ENCODE measurements at places on chromosomes 12 and 14.

- DNase-seq = no peak
Observed at GRCh38 chr14:81382517-81383225, 17.5 kb downstream of the STON2 start.

DNA sequence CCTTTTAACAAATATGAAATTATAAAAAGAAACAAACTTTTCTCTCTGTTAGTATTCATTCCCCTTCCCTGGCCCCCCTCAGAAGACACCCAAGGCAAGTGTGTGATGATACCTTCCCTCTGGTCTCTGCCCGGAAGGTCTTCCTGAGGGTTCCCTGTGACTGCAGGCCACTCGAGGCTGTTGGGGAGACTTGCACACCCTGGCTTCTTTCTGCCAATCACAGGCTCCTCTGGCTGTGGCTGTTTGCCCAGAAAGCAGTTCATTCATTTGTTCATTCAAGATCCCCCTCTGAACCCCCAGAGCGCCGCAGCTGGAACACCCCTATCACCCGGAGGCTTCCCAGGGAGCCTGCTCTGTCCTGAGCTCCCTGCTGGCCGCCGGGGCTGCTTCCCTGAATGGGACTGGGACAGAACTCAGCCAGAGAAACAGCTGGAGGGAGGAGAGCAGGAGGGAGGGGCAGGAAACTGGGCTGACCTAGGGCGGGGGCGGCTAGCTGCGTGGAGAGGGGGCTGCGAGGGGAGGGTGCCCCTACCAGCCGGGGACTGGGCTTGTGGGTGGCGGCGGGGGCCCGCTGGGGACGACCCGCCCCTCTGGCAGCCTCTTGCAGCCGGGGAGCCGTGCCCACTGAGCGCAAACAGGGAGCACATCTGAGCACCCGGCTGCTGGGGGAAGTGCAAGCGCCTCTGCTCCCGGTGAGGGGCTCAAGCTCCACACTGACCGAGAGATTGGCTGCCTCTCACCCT lies at the start of gene CMKLR1:
Gene CMKLR1, minus strand, starts transcription at position 397 of the 743 bp plus-strand sequence. CDS start 45,720 bp downstream, outside the sequence.
- DNase-seq = peak; percentile 82

DNA sequence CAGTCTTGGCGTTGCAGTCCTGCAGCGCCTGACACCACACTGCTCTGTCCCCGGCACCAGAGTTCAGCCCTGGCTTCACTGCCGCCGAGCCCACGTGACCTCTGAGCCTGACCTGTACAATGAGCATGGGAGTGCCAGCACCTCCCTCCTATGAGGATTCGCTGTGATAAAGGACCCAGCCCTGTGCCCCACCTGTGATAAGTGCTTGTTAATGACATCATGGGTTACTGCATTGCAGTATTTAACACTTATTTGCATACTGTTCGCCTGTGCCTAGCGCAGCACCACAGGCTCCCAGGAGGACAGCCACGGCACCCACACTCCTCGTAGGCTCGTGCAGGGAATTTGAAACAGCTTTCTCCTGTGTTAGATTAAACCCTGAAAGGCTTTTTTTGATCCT lies 118.2 kb upstream of the GSC start:
- no peak for DNase-seq

GRCh38 chr14:96088481-96088880 lies 49.3 kb downstream of the C14orf132 start:
- DNase-seq = no peak

DNA sequence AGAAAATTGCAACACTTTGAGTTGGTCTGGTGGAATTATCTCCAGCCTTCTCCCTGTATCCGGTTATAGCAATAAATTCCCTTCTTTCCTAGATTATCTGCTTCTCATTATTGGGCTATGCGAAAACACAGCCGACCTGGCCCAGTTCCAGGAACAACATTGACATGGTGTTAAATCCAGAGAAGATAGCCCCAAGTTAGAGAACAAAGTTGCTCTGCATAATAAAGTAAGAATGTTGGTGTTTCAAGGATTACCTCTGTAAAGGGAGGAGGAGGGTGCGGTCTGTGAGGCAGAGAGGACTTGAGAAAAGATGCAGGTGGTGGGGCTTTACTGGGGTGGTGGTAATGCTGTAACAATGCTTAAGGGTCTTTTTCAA lies 12.1 kb downstream of the TCL1A start:
- DNase-seq = no peak

- no peak for DNase-seq
Observed at GRCh38 chr12:113997365-113997764, 31.2 kb upstream of the RBM19 start.

DNA sequence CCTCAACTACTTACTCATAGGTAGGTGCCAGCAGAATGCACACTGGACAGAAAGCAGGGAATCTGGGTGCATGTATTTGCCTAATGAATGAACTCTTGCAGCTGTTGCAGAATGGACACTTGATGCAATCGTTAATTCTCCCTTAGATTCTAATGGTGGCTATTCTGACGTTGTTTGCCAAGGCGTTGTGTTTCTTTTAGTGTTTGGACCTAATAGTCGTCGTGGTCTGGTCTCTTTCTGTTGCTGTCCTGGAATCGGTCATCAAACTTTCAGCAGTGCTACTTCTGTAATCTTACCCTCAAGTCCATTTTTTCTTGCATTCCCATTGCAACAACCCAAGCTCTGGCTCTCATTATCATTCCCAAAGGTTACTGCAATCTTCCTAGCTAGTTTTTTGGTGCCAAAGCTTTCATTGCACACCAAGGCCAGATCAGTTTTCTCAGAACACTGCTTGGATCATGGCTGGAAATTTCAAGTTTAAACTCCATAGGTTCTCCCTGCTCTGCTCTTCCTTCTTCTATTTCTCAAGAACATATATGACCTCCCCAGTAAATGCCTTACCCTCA lies 31.3 kb downstream of the BMP4 start:
- DNase-seq = no peak

- DNase-seq = peak; percentile 55
Observed at GRCh38 chr12:49892084-49892731, 11.5 kb downstream of the FAIM2 start.

DNA sequence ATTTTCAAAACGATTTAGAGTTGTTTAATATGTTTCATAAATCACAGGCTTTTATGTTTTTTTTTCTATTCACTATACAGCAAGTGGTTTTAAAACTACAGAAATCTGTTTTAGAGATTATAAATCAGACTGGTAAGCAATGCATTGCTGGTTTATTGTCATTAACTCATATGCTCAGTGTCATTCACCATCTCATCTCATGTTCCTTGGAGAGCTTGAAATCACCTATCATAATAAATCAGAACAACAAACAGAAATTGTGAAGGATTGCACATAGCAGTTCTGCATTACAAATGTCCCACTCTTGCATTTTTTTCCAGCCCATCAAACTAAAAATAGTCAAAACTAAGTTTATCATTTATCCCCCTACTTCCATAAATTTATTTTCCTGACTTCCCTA lies 470.8 kb downstream of the FSCB start:
- DNase-seq = no peak

GRCh38 chr14:93994919-93995682 lies 2.0 kb upstream of the CCDC197 start:
- DNase-seq = peak; percentile 92

GRCh38 chr12:48296586-48297282 lies 54.0 kb downstream of the ZNF641 start:
- peak; percentile 88 for DNase-seq

GRCh38 chr12:115096588-115097397 lies 412.8 kb upstream of the TBX3 start:
- DNase-seq = no peak

DNA sequence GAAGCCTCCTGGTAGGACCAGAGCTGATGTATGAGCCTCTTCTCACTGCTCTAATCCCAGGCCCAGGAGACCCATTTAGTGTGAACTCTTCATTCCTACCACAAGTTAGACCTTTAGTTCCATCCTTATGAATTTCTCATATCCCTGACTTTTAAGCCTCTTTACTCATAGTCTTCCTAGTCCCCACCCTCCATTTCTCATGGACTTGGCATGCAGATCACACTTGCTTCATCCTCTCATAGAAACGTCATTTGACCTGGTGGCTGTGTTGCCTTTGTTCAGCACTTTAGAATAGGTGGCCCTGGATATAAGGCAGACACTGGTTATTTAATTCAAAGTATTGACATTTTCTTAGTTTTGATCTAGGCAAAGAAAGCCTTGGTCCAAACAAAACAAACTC lies 99.5 kb downstream of the SLC16A7 start:
- DNase-seq = no peak

DNA sequence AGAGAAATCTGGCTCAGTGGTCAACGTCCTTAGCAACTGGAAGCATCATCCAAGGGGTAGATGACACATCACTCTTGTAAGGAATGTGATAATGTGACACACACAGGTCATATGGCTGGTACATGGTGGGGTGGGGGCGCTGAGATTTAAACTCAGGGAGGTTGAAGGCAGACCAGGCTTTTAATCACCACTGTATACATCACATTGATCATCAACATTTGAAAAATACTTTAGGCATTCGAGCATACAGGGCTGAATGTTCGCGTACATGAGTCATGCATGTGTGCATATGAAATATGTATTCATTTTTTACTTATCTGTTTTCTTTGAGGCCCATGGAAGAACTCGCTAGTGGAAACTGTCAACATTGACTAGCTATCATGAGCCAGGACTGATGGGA lies 976.4 kb downstream of the VRK1 start:
- no peak for DNase-seq

GRCh38 chr12:123483602-123484248 lies 25.8 kb downstream of the SNRNP35 start:
- no peak for DNase-seq

- DNase-seq = no peak
Observed at GRCh38 chr14:32403688-32404087, 74.6 kb downstream of the AKAP6 start.

DNA sequence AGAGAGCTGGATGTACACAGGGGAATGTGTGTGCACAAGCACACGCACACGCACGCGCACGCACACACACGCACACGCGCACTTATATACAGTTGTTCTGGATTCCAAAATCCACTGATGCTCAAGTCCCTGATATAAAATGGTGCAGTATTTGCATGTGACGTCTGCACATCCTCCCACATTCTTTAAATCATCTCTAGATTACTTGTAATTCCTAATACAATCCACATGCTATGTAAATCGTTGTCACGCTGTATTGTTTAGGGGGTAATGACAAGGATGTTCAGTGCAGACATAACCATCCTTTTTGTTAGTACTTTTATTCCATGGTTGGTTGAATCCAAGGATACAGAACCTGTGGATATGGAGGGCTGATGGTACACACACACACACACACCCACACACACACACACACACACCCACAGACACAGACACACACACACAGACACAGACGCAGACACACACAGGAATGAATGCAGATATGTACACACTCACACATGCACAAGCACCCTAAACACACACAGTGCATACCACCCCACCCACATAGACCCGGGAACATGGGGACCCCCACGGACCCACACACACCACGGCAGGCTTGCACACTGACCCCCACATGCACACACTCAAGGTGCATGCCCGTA lies 188.5 kb upstream of the PRMT8 start:
- DNase-seq = no peak
